ENCODE measurements at places on chromosomes 11 and 22.

- DNase-seq, result no peak
Observed at GRCh38 chr11:64571410-64572091, 19.5 kb upstream of the SLC22A12 start.

DNA sequence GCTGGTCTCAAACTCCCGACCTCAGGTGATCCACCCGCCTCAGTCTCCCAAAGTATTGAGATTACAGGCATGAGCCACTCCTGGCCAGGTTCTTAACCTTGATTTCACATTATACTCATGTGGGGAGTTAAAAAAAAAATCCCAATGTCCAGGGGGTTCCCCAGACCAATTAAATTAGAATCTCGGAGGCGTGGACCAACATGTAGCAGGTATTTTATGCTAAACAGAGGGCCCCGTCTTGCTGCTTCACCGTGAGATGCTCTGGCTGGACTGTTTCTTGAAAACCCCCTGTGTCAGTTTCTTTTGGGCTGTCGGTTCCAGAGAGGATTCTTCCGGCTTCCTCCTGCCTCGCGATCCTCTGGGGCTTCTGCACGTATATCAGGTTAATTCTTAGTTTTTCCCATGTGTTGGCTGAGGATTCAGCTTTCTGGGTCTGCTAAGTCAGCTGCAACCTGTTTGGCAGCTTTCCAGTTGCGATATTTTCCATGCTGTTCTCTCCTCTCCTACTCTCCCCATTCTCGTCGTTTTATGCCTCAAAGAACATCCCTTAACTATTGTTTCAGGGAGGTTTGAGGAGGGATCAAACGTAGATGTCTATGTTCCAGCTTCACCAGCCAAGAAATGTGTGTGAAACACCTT lies 50.6 kb upstream of the ACCSL start:
- no peak for DNase-seq

GRCh38 chr11:38721586-38722315 lies 2123.7 kb upstream of the RAG2 start:
- no peak for DNase-seq

DNA sequence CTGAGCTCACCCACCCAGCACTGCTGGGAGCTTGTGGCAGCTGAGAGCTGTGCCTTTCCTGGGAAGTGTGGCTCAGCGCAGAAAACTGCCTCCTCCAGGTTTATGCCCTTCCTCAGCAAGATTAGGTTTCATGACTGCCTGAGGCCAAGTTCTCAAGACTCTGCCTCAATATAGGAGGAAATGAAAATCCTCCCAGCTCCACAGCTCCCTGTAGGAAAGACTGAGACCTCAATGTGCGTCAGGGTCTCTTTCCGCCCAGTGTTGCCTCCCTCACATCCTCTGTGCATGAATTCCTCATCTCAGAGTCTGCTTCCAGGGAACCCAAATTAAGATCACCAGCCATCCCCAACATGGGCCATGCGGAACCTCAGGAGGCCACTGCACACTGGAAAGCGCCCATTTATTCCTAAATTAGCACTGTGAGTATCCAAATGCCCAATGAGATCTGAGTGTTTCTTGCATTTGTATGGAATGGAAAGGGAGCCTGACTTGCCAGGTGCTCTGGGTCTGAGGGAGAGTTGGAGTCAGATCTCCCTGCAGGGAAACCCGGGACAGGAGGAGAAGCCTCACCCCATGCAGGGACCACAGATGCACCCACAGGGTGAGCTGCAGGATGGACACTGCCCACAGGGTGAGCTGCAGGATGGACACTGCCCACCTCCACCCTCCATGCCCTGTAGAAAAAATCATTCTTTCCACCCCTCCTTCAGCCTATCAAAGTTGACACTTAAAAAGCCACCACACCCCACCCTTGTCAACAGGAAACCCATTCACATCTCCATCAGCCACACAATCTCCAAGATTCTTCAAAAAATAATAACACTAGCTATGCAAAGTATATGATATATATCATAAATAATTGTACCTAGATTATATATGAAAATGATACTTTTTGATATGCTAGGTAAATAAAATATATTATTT lies 97.4 kb upstream of the IGLL5 start:
- DNase-seq, result no peak

DNA sequence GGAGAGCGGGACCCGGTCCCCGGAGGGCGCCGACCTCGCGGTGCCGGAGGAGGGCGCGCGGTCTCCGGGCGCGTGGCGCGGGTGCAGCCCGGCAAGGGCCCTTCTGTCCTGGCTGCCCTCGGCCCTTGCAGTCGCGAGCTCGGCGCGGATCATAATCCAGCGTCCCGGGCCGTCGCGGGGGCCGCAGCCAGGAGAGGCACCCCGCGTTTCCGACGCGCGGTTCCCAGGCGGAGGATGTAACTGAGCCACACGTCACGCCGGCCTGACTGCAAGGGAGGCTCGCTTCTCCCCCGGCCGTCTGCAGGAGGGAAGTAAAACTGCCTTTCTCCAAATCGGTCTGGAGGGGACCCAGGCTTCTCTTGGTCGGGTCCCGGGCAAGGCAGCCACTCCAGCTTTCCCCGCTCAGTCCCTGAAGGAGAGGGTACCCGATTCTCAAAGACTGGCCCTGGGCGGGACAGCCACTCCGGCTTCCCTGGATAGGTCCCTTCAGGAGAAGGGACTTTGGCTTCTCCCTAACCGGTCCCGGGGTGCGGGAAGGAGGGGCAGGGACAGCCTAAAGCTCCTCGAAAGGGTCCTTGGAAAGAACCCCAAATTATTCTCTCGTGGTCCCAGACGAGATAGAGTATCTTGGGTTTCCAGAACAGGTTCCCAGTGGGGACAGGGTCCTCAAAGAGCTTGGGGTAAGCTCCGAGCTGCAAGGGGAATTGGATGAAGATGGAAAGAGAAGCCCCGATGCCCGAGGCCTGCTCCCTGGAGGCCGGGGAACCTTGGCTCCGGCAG lies 836 bp downstream of the SPON1 start:
- DNase-seq, result no peak

DNA sequence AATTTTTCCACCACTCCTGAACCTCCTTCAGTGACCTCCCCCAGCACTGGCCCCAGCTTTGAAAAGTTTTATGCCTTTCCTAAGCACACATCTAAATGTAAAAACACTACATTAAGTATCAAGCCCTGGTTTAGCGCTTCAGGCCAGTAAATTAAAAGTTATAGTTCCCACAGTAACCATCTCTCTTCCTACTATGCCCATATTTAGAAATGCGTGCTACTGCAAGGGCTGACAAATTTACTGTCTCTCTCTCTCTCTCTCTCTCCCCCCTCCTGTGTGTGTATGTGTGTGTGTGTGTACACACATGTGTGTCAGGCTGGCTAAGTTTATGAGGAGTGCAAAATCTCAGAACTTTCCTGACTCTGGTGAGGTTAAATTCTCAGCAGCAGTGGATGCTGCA lies 231.4 kb downstream of the LARGE1 start:
- DNase-seq, result no peak

GRCh38 chr22:25393121-25393805 lies 171.2 kb upstream of the GRK3 start:
- no peak for DNase-seq

- no peak for DNase-seq
Observed at GRCh38 chr11:45078236-45079074, 68.0 kb upstream of the PRDM11 start.

DNA sequence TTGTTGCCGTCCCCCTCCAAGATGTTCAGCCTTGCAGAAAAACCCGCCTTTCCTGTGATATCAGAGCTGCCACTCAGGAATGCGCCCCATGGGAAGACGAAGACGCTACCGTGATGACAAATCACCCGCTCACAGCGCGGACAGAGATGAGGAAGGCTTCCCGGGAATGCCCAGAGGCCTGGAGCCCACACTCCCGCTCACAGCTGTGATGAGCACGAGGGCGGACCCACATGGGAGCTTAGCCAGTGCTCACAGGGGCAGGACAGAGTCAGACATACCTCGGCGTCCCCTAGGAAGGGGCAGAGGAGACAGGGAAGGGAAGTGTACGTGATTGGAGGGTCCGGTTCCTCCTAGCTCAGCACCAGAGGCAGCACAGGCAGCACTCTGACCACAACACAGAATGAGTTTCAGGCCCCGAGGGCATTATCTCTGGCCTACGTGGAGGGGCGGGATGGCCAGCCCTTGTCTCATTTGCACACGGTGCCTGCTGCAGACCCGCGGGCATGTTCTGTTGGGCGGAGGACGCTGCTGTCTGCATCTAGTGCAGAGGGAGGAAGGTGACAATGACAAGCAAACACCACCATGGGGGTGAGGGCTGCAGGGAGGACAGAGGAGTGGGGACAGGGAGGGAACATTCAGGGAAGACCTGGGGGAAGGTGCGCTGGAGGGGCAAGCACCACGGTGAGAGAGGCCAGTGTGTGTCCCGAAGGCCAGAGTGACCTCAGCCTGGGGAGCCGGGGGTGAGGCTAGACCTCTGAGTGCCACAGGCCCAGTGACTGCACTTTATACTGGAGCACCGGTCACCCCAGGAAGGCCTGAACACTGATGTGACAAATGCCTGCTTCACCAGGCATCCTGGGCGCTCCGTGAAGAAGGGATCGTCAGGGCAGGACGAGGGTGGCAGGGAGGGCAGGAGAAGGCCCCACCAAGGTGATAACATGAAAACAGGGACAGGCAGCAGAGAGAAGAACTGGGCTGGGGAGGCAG lies 79.6 kb downstream of the CELSR1 start:
- DNase-seq, result no peak

- no peak for DNase-seq
Observed at GRCh38 chr11:83088965-83089364, 17.3 kb upstream of the RAB30 start.

DNA sequence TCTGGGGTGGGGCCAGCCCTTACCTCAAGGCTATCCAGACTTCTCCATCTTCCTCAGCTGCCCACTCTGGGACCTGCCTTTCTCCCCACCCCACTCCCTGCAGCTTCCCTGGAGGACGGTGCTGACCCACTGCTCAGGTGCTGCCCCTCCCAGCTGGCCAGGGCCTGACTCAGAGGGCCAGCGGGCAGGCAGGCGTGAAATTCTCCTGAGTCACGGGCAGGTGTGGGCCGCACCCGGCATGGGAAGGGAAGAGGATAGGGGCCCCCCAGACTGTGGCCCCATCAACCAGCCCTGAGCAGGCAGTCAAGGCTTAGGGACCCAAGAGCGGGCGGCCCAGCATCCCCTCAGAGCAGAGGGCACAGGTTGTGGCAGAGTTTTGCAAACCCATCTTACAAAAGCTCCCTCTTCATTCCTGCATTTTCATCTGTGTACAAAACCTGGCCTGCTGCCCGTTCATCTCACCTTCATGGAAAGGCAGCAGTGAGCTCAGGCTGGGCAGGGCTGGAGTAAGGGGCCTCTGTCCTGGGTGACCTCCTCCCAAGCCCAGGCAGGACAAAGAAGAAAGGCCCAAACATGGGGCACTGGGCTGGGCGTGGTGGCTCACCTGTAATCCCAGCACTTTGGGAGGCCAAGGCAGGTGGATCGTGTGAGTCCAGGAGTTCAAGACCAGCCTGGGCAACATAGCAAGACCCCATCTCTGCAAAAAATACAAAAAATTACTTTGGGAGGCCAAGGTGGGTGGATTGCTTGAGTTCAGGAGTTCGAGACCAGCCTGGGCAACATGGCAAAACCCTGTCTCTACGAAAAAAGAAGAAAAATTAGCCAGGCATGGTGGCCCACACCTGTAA lies 6.1 kb downstream of the RHOD start:
- no peak for DNase-seq

Measured in esophagus squamous epithelium (tissue), 5 donors.